ENCODE measurements at places on chromosomes 12 and 14. TPM values are rescaled to one million over a fixed set of nuclear protein-coding genes. Genes with fewer than 3 reads are reported as not detected.

CD163L1 gene
- total RNA-seq: 0.22 TPM

- H3K4me3 ChIP-seq: no peak overlapping the region
- DNase-seq: no peak
- no peaks in the 10 kb centered on the region for H3K27me3 ChIP-seq
- no peaks in the 10 kb centered on the region for H3K36me3 ChIP-seq
- no peak overlapping the region for H3K27ac ChIP-seq
- H3K4me1 ChIP-seq: no peaks in the 10 kb centered on the region
These were observed 48.2 kb downstream of the IQSEC3 start for GRCh38 chr12:114626-115211.

- H3K36me3 ChIP-seq: peaks cover 22% of the 10 kb centered on the region
- no peaks in the 10 kb centered on the region for H3K27me3 ChIP-seq
- H3K27ac ChIP-seq: no peak overlapping the region
- no peak for DNase-seq
- peaks cover 4% of the 10 kb centered on the region for H3K4me1 ChIP-seq
- no peak overlapping the region for H3K4me3 ChIP-seq
These were observed 4.6 kb downstream of the AP1G2 start for GRCh38 chr14:23562822-23563472.

DNA sequence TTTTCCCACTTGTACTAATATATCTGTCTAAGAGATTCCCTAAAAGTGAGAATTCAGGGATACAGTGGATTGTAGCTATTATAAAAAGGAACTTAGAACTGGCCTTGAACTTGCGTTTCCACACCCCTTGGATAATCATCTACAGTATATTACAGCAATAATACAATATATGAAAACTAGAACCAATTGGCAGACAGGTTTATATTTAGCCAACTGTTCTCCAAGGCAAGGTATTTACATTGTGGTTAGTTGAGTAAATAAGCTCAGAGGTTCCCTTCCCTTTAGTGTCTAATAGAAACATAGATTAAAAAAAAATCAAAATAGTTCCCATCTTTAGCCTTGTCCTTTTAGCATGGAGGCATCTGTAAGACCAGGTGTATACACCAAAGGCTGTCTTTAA is 42.1 kb downstream of the LIMA1 start:
- DNase-seq: no peak
- no peaks in the 10 kb centered on the region for H3K36me3 ChIP-seq
- no peak overlapping the region for H3K27ac ChIP-seq
- no peak overlapping the region for H3K4me3 ChIP-seq

GRCh38 chr14:23153851-23154796 is 29.3 kb downstream of the SLC7A8 start:
- H3K27me3 ChIP-seq: no peaks in the 10 kb centered on the region
- peaks cover 8% of the 10 kb centered on the region for H3K36me3 ChIP-seq
- peak; percentile 80 for DNase-seq
- H3K4me3 ChIP-seq: no peak overlapping the region

DNA sequence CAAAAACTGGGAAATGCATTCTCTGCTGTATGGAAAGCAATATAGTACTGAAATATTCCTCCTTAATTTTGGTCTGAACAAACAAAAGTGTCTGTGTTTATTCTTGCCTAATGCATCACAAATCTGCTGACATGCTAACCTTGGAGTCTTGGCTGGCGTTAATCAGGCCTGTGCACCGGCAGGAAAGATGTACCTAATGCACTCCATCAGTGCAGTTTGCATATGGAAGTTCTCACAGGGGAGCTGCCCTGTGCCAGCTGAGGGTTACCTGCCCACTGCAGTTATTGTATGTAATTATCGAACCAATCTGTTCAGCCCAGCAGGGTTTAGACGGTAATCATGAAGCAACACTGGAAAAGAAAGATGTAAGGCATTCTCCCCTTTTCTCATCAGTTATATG is 76.9 kb downstream of the VRK1 start:
- H3K27me3 ChIP-seq: no peaks in the 10 kb centered on the region
- no peak overlapping the region for H3K27ac ChIP-seq
- no peak overlapping the region for H3K4me3 ChIP-seq
- H3K4me1 ChIP-seq: no peaks in the 10 kb centered on the region
- peaks cover 5% of the 10 kb centered on the region for H3K36me3 ChIP-seq

GRCh38 chr12:114691196-114691595 is 7.2 kb upstream of the TBX3 start:
- peaks cover 38% of the 10 kb centered on the region for H3K4me1 ChIP-seq
- H3K27ac ChIP-seq: no peak overlapping the region
- peaks cover 100% of the 10 kb centered on the region for H3K27me3 ChIP-seq
- no peak for DNase-seq
- no peak overlapping the region for H3K4me3 ChIP-seq
- no peaks in the 10 kb centered on the region for H3K36me3 ChIP-seq

DNA sequence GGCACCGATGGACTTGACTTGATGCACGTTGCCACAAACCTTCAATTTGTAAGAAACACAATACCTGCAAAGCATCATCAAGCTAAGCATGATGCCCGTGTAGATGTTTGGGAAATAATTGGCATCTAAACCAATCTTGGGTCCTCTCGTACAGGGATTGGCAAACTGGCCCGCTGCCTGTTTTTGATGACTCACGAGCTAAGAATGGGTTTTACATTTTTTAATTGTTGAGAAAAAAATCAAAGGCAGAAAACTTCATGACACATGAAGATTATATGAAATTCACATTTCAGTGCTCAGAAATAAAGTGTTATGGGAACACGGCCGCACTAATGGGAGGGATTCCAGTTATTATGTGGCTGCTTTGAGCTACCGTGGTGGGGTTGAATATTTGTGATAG is 10.9 kb downstream of the MTA1 start:
- no peak for DNase-seq
- no peak overlapping the region for H3K27ac ChIP-seq
- H3K4me1 ChIP-seq: peaks cover 5% of the 10 kb centered on the region
- H3K27me3 ChIP-seq: no peaks in the 10 kb centered on the region

NTS gene
- total RNA-seq: 36.6 TPM

- H3K36me3 ChIP-seq: no peaks in the 10 kb centered on the region
- no peak overlapping the region for H3K4me3 ChIP-seq
- no peaks in the 10 kb centered on the region for H3K27me3 ChIP-seq
These were observed 7.7 kb upstream of the DYRK2 start for GRCh38 chr12:67640863-67641262.

PTHLH gene
- total RNA-seq: not detected

TCL1B gene
- total RNA-seq: 9.6 TPM

OR6C3 gene
- total RNA-seq: not detected

IFNG-AS1 gene
- not detected for total RNA-seq

GRCh38 chr12:115303723-115304309 is 619.8 kb upstream of the TBX3 start:
- H3K27me3 ChIP-seq: no peaks in the 10 kb centered on the region
- no peak overlapping the region for H3K4me3 ChIP-seq
- no peaks in the 10 kb centered on the region for H3K36me3 ChIP-seq
- no peak for DNase-seq
- H3K27ac ChIP-seq: no peak overlapping the region

- DNase-seq: peak; percentile 5
- H3K36me3 ChIP-seq: no peaks in the 10 kb centered on the region
- no peaks in the 10 kb centered on the region for H3K27me3 ChIP-seq
- H3K4me1 ChIP-seq: peaks cover 2% of the 10 kb centered on the region
- no peak overlapping the region for H3K4me3 ChIP-seq
- no peak overlapping the region for H3K27ac ChIP-seq
These were observed 178.8 kb upstream of the DDHD1 start for GRCh38 chr14:53331921-53332320.

Data from H1 (cell line).